Fibroblast of the conjunctiva (primary cell): ENCODE measurements at places on chromosomes 5 and 9.

GRCh38 chr5:145124806-145125205 is 710.3 kb downstream of the PRELID2 start:
- no peak for DNase-seq

DNA sequence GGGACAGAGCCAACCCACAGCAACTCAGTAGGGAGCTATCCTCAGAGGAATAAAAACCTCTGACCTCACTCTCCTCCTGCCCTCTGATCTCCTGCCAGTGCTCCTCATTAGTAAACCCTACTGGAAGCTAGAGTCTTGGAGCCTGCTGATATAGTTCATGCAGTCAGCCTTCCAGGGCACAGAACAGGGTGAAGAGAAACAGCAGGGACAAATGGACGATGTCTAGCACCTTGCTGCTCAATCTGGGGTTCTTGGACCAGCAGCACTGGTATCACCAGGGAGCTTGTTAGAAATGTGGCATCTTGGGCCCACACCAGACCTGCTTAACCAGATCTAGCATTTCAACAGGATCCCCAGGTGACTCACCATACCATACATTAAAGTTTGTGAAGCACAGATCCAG is 5.5 kb upstream of the GALNT12 start:
- DNase-seq = no peak

DNA sequence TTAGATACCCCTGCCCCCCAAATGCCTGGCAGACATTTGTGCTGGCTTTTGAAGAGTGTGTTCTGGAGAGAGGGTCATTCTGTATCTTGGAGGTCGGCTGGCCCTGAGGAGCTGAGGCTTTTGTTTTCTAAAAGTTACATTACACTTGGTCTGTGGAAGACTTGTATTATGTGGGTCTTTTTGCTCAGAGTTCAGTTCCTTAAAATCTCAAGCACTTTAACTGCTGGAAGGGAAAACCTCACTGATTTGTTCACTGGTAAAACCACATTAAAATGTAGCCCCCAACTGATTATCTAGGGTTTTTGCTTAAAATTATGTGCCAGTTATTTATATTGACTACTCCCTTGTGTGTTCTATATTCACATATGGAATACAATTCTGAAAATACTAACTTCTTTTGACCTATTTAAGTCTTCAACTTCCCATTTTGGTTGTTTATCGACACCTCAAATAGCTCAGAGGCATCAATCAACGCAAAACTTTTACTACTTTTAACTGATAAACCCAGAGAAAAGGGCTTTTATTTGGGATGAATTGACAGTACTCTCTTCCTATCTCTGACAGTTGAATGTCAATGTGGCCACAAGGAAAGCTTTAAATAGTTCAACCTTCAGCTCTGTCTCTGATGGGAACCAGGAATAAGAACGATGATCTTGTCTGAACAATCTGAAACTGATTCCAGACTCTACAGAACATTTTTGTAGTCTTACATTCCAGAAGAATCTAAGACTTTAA is 54.0 kb upstream of the MAP3K1 start:
- no peak for DNase-seq

- DNase-seq = no peak
Observed at GRCh38 chr9:97431549-97432143, 19.8 kb downstream of the TDRD7 start.

DNA sequence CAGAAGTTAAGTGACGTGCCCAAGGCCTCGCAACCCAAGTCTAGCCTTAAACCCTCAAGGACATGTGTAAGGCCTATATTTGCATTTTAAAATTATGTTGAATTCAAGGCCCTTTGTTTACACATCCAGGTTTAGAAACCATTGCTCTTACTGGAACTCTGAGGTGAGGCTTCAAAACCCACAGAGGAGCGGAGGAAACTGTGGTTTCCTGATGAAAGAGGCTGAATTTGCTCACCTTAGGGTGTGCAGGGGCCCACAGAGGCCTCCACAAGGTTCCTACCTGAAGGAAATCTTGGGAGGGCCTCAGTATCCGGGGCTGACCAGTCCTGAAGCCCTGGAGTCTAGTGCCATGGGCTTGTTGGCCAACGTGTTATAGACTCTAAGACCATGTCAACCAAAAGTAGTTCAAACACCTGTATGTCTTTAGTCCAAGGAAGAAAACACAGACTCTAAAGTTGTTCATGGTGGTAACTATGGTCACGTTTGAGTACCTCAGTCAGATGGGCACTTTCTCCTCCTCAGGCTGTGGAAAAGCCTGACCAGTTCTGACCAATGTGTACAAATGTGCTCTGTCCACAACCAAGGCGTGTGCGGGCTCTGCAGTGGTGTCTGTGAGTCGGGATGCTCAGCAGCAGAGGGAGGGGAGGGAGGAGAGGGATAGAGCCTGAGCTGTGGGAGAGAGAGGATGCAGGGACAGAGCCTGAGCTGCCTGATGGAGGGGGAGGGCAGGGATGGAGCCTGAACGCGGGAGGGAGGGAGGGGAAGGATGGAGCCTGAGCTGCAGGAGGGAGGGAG is 124.6 kb upstream of the ERCC6L2 start:
- no peak for DNase-seq

- DNase-seq = no peak
Observed at GRCh38 chr9:85108746-85109145, 439.2 kb downstream of the NTRK2 start.

- no peak for DNase-seq
Observed at GRCh38 chr9:125732562-125732961, 14.6 kb upstream of the PBX3 start.

DNA sequence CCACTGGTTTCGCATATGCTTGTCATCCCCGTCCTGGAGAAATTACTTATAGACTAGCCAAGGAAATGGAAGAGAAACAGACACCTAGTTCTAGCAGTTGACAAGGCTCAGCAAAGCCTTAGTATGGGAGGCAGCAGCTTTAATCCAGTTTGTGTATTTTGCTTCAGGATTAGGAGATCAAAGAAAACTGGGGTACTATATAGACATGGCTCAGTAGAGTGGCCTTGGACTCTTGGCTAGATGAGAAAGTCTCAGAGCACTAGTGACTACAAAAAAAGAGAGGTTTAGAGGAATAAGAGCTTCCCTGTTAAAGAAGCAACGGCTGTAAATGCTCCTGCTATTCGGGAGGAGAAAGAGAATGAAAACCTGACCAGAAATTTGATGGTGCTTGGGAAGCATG is 349.1 kb downstream of the CTNND2 start:
- no peak for DNase-seq

DNA sequence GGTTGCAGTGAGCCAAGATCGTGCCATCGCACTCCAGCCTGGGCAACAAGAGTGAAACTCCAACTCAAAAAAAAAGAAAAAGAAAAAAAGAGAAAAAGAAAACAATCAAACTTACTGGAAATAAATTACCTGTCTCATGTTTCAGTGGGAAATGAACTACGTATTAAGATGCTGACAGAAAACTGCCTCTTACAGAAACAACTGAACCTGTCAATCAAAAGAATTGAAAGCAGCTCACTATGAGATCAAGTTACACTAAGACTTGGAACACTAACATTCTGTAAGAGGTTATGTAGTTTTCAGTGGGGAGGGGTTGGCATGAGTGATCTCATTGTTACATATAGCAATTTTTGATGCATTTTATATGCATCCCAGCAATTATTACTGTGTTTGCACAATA is 64.4 kb upstream of the SPATA31E1 start:
- peak; percentile 9 for DNase-seq

DNA sequence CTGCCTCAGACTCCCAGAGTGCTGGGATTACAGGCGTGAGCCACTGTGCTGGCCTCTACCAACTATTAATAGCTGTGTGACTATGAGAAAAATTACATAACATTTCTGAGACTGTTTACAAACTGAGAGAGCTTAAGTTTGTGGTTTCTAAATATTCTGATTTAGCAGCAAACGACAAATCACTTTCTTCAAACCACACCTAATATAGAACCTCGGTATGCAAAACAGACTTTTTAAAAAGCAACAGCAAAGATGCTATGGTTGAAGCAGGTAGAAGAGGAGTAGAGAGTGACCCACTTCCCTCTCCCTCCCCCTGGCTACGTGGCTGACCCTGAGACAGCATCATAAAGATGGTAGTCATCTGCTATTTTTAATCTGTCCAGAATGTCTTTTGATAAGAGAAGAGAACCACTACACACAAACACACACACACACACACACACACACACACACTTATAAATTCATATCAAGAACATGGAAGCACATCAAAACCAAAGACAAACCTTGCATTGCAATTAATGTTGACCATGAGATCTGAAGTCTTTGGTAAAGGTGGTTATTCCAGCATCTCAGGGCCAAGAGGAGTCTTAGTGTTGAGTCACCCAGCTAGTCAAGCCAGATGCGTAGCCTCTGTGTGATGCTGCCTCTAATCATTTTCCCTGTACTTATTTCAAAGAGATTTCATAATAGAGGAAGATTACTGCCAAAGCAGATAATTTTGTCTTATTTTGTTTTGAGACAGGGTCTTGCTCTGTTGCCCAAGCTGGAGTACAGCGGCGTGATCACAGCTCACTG is 58.1 kb upstream of the TMEM215 start:
- DNase-seq = no peak

GRCh38 chr5:124231230-124231629 is 515.2 kb downstream of the ZNF608 start:
- DNase-seq = no peak

- no peak for DNase-seq
Observed at GRCh38 chr5:42491699-42492098, 68.5 kb downstream of the GHR start.

GRCh38 chr9:111852291-111852690 is 44.3 kb upstream of the UGCG start:
- no peak for DNase-seq

DNA sequence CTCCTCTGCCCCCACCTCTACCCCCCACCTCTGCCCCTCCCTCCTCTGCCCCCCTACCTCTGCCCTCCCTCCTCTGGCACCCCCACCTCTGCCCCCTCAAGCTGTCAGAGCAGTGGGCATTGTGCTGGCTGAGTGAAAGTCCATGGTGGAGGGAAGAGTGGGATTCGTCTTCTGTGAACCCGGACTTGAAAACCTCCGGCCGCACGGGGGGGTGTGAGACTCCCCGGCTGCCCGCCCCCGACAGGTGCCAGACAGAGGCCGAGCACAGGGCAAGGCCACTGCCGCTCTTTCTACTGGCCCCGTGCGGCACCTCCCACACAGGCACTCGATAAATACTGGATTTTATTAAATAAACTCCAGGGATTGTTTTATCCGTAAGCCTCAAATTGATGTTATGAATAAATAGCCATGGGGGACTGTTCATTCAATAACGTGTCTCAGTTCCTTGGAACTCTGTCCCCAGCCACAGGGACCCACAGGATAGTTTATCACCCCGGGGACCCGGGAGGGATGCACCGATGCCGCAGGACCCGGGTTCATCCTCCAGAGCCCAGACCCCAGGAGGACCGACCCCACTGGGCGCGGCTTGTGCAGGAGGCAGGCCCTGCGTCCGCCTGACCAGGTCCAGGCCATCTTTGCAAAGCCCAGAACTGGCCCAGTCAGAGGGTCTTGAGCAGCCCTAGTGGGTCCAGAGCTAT is 2.6 kb upstream of the QRFP start:
- DNase-seq = no peak
